Common myeloid progenitor, CD34-positive (primary cell): ENCODE measurements at places on chromosomes 5 and 9.

- no peaks in the 10 kb centered on the region for H3K36me3 ChIP-seq
- no peak for DNase-seq
- H3K4me3 ChIP-seq: no peak overlapping the region
- no peaks in the 10 kb centered on the region for H3K4me1 ChIP-seq
- no peak overlapping the region for H3K27ac ChIP-seq
These were observed 247.9 kb downstream of the BNC2 start for GRCh38 chr9:16622541-16622940.

- peaks cover 11% of the 10 kb centered on the region for H3K27me3 ChIP-seq
- H3K27ac ChIP-seq: no peak within 1 kb of the TSS
- peak; percentile 84 for DNase-seq
- H3K4me3 ChIP-seq: peak within 1 kb of the TSS; percentile 88
- no peaks in the 10 kb centered on the region for H3K4me1 ChIP-seq
These were observed at the start of gene ZFP37 for GRCh38 chr9:113056191-113057106. Gene ZFP37, minus strand, starts transcription at chr9:113056724. Its CDS starts 36 bp downstream, at chr9:113056688.

GRCh38 chr5:52784737-52785136 lies 3.0 kb upstream of the ITGA1 start:
- peaks cover 9% of the 10 kb centered on the region for H3K27me3 ChIP-seq
- H3K4me3 ChIP-seq: no peak overlapping the region
- H3K4me1 ChIP-seq: peaks cover 21% of the 10 kb centered on the region
- no peaks in the 10 kb centered on the region for H3K36me3 ChIP-seq

- no peaks in the 10 kb centered on the region for H3K4me1 ChIP-seq
- H3K27me3 ChIP-seq: no peaks in the 10 kb centered on the region
- no peaks in the 10 kb centered on the region for H3K36me3 ChIP-seq
- no peak overlapping the region for H3K4me3 ChIP-seq
These were observed 140.0 kb downstream of the BARX1 start for GRCh38 chr9:93815135-93815534.

GRCh38 chr9:127545196-127546124 lies 66.6 kb upstream of the STXBP1 start:
- H3K4me3 ChIP-seq: peak overlapping the region; percentile 42
- no peaks in the 10 kb centered on the region for H3K36me3 ChIP-seq
- peaks cover 15% of the 10 kb centered on the region for H3K4me1 ChIP-seq
- DNase-seq: peak; percentile 52
- H3K27ac ChIP-seq: no peak overlapping the region
- no peaks in the 10 kb centered on the region for H3K27me3 ChIP-seq

GRCh38 chr9:72041775-72042194 lies 18.6 kb downstream of the C9orf57 start:
- no peak overlapping the region for H3K4me3 ChIP-seq
- DNase-seq: peak; percentile 52
- no peak overlapping the region for H3K27ac ChIP-seq
- H3K4me1 ChIP-seq: no peaks in the 10 kb centered on the region
- no peaks in the 10 kb centered on the region for H3K27me3 ChIP-seq

- peak overlapping the region; percentile 78 for H3K4me3 ChIP-seq
- H3K27ac ChIP-seq: no peak overlapping the region
- no peaks in the 10 kb centered on the region for H3K27me3 ChIP-seq
- no peak for DNase-seq
- no peaks in the 10 kb centered on the region for H3K36me3 ChIP-seq
These were observed 2.0 kb downstream of the DAB2 start for GRCh38 chr5:39422728-39423285.

- DNase-seq: peak; percentile 20
- H3K27ac ChIP-seq: no peak overlapping the region
- no peaks in the 10 kb centered on the region for H3K4me1 ChIP-seq
- no peaks in the 10 kb centered on the region for H3K36me3 ChIP-seq
- no peaks in the 10 kb centered on the region for H3K27me3 ChIP-seq
These were observed 30.3 kb upstream of the GRXCR2 start for GRCh38 chr5:145903113-145903512.

DNA sequence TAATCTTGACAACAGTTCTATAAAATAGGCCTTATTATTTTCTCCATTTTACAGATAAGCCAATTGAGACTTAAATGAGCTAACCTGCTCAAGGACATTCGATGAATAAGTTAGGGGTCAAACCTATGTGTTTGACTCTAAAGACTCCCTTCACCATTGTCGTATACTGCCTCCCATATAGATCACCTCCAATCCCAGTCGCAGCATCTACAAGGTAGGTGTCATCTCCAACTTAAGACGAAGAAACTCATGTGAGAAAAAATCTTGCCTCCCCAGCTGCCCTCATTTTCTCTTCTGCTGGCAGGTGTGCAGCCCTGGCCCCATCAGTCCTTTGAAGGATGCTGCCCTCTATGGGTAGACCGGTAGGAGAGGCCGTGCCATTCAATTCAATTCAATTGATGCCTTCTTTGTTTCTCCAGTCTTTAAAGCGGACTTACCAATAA lies 75.2 kb upstream of the SMARCA2 start:
- peak; percentile 40 for DNase-seq
- no peak overlapping the region for H3K27ac ChIP-seq
- H3K4me3 ChIP-seq: no peak overlapping the region
- H3K4me1 ChIP-seq: no peaks in the 10 kb centered on the region
- no peaks in the 10 kb centered on the region for H3K36me3 ChIP-seq
- no peaks in the 10 kb centered on the region for H3K27me3 ChIP-seq

- H3K4me3 ChIP-seq: no peak overlapping the region
- H3K27me3 ChIP-seq: no peaks in the 10 kb centered on the region
These were observed 83.3 kb upstream of the CCDC112 start for GRCh38 chr5:115379622-115380344.

GRCh38 chr9:3936520-3937235 lies 363.2 kb downstream of the GLIS3 start:
- H3K4me3 ChIP-seq: no peak overlapping the region
- H3K27ac ChIP-seq: no peak overlapping the region
- no peaks in the 10 kb centered on the region for H3K27me3 ChIP-seq
- H3K36me3 ChIP-seq: no peaks in the 10 kb centered on the region
- no peaks in the 10 kb centered on the region for H3K4me1 ChIP-seq

DNA sequence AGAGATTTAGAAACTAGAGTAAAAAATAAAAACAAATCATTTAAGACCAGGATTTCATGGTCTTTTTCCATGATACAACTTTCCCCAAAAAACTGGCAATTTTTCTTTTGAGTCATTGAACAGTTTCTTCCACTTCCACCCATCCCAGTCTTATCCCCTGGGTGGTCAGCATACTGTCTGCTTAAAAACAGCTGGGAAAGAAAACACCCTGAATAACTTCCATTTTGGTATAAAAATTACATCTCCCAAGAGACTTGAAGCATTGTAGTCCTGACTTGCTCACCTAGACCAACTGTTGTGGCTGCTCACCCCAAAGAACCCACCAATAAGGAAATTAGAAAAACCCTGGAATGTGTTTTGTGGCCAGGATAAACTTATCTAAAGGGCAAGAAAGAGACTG lies 731.3 kb downstream of the NR2F1-AS1 start:
- no peak for DNase-seq
- no peak overlapping the region for H3K27ac ChIP-seq
- H3K4me1 ChIP-seq: no peaks in the 10 kb centered on the region
- H3K27me3 ChIP-seq: no peaks in the 10 kb centered on the region
- H3K36me3 ChIP-seq: no peaks in the 10 kb centered on the region

GRCh38 chr9:89477384-89477783 lies 20.5 kb downstream of the SEMA4D start:
- peaks cover 78% of the 10 kb centered on the region for H3K4me1 ChIP-seq
- DNase-seq: peak; percentile 73
- peak overlapping the region; percentile 50 for H3K4me3 ChIP-seq
- H3K36me3 ChIP-seq: no peaks in the 10 kb centered on the region
- no peak overlapping the region for H3K27ac ChIP-seq
- no peaks in the 10 kb centered on the region for H3K27me3 ChIP-seq
